ENCODE measurements at places on chromosomes 11 and 22.

GRCh38 chr11:105156231-105156630 lies 16.7 kb upstream of the CARD18 start:
- no peak for DNase-seq

DNA sequence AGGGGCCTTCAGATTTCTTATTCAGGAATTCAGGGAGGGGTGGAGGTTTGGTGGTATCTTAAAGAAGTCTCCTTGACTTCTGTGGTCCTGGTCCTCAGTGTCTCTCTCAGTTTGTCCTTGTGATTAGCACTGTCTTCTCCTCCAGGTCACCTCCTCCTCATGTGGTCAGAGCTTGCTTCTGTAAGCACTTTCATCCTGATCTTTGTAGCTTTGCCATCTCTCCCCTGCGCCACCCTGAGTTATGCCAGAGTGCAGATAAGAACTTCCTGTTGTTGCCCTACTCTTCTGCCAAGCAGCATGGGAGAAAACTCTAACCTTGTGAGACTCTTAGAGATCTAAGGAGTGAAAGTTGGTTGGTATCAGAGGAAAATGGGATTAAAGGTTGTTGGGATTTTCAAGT lies 30.9 kb downstream of the MICAL2 start:
- DNase-seq: no peak

- no peak for DNase-seq
Observed at GRCh38 chr11:29019960-29020683, 911.9 kb downstream of the METTL15 start.

DNA sequence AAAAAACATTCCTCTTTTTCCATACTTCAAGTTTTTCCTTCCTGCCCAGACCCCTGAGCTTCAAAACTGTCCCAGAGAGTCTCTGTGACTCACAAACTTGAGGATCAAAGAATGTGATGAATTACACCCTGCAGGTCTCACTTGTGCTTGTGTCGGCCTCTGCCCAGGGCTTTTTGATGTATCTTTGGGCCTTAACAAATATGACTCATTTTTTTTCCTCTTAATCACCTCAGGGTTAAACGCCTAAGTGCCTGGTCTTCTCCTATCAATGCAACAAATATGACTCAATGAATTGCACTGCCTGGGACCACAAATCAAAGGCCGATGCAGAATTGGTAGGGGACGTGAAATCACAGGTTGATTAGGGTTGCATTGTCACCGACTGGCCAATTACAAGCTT lies 267.7 kb downstream of the LARGE1 start:
- DNase-seq: peak; percentile 54

GRCh38 chr11:69044111-69045013 lies 4.4 kb upstream of the TPCN2 start:
- DNase-seq: peak; percentile 23

GRCh38 chr22:31098632-31099110 lies 8.7 kb downstream of the SELENOM start:
- DNase-seq: no peak

DNA sequence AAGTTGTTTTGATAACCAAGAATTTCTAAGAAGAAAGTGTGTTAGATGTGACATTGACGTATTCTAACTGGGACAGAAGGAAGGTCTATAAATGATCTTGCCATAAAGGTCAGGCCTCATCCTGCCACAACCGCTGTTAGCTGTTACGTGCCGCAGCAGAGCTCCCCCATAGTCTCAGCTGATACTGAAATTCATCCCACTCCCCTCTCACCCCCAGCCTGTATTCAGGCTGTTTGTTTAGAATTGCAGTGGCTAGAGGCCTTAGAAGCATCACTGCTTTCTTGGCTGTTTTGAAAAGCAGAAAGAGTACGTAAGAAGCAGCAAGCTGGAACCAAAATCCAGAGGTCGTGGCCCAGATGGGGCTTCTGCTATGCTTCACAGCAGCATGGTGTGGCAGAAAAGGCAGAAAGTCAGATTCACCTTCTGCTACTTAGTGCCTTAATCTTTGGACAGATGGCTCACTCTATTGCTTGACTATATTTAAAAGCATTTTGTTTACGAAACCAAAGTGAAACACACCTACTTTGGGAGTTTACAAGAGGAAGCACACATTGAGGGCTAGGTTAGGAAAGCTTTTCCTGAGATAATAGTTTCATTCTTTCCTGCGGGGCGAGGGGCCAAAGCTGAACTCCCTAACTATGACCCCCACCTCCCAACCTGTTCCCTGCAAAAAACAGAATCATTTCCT lies 950 bp upstream of the LAYN start:
- no peak for DNase-seq

- DNase-seq: no peak
Observed at GRCh38 chr22:19842393-19843106, 12.1 kb downstream of the GNB1L start.

- no peak for DNase-seq
Observed at GRCh38 chr11:11577251-11577855, 44.5 kb downstream of the GALNT18 start.

- DNase-seq: no peak
Observed at GRCh38 chr11:71342951-71343827, 90.8 kb upstream of the SHANK2 start.

GRCh38 chr11:70819022-70819421 lies 420.7 kb downstream of the CTTN start:
- no peak for DNase-seq

GRCh38 chr11:65151331-65151899 lies 17.1 kb upstream of the SYVN1 start:
- DNase-seq: no peak

DNA sequence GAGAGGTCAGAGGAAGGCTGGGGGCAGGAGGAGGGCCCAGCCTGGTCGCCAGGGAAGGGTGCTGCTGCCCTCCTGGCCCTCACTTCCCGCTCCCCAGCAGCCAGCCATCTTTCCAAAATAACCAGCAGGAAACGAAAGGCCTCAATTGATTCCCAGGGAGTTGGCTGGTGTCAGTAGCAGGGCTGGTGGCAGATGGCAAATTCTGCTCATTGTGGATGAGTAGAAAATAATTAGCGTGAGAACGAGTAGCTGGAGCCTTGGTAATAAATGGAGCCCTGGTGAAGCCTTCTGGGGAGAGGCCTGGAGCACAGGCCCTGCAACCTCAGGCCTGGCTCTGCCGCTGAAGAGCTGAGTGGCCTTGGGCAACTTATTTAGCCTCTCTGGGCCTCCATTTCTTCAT lies 31.3 kb downstream of the DAGLA start:
- DNase-seq: no peak

DNA sequence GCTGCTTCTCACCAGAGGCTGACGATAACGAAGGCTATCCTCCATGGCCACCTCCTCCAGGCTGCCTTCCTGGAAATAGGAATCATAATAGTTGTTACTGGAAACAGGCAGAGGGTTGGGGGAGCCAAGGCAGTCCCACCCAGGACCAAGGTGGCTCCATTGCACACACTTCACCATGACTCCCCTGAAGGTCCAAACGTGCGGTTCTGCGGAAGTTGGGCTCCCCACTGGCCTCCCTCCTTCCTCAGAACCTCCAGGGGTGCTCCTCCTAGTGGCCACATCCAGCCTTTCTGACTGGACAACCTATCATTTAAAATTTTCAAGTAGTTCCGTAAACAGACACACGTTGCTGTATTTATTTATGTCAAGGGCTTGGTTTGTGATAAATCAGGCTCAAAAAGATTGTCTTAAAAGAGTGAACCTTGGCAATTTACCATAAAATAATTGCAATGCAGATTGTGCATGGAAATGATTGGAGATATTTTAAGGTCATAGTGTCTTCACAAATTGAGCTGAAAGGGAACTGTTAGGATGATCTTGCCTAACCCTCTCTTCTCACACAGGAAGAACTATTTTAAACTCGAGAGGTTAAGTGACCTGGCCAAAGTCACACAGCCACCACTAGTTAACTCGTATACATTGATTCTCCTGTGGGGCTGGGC lies 1.4 kb upstream of the TCN2 start:
- peak; percentile 25 for DNase-seq

- no peak for DNase-seq
Observed at GRCh38 chr11:47184711-47185304, 1.4 kb downstream of the PACSIN3 start.

- no peak for DNase-seq
Observed at GRCh38 chr11:56750190-56750589, 1.7 kb upstream of the OR9G4 start.

DNA sequence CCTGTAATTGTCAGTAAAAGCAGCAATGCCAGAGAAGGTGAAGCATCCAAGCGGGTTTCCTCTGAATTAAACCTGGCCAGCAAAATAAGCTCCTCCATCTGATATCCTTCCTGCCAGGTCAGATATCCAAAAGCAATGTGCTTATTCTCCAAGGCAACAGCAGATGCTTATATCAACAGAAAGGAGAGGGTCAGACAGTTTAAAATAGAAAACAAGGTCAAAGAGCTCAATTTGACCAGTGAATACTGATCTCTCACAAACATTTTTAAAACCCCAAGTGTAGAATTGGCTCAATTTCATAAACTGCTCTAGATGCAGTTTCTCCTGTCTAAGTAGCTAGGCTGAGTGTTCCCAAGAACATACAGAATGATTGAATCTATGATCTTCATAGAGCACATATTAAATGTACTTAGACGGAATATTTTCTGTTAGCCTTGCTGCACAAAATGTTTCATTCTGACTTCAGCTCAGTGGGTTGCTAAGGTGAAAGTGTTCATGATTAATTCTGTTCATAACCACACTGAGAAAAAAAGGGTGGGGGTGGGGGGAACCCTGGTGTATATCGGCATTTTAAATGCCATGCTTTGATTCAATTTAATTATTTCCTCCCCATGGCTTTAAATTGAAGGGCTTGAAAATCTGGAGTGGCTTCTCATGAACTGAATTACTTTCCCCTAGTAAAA lies 174.2 kb upstream of the ARHGAP20 start:
- no peak for DNase-seq

GRCh38 chr22:27157666-27158370 lies 500.4 kb downstream of the MIAT start:
- no peak for DNase-seq

DNA sequence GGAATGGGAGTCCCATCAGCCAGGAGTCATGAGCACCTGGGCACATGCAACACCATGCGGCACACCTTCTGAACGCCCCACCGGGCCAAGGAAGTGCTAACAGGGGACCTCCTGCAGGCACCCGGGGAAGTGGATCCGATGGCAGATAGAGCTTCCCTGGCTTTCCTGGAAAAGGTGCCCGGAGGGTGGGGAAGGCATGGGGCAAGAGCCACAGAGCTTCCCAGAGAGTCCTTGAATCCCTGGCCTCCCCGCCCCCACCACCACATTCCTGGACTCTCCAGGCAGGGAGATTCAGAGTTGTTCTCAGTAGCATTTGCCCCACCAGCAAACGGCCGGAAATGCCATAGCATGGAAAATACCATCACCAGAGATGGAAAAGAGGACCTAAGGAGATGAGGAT lies 8.3 kb downstream of the TRIM29 start:
- peak; percentile 57 for DNase-seq

- DNase-seq: no peak
Observed at GRCh38 chr22:44892803-44893730, 116.7 kb downstream of the PHF21B start.

- DNase-seq: no peak
Observed at GRCh38 chr11:75595429-75595828, 33.4 kb downstream of the SERPINH1 start.

GRCh38 chr11:74710281-74710938 lies 20.8 kb downstream of the CHRDL2 start:
- no peak for DNase-seq

GRCh38 chr22:17797721-17798559 lies 23.7 kb upstream of the BID start:
- no peak for DNase-seq

GRCh38 chr22:35542157-35542938 lies 1.7 kb downstream of the RASD2 start:
- no peak for DNase-seq

DNA sequence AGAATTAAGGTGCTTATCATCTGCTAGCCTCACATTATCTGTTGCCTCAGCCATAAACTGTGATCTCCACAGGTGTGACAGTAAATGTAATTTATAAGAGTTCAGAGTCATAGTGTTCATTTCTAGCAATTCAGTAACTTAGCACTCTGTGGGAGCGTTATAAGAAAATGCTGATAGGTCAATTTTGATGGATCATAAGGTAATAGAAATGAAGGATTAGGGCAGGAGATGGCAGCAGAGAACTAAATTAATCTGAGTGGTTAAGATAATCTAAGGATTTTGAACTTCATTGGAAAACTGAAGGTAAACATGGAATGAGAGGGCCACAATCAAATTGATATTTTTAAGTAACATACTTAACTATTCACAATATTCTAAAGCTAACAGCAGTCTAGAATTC lies 26.5 kb upstream of the SLC22A9 start:
- no peak for DNase-seq

DNA sequence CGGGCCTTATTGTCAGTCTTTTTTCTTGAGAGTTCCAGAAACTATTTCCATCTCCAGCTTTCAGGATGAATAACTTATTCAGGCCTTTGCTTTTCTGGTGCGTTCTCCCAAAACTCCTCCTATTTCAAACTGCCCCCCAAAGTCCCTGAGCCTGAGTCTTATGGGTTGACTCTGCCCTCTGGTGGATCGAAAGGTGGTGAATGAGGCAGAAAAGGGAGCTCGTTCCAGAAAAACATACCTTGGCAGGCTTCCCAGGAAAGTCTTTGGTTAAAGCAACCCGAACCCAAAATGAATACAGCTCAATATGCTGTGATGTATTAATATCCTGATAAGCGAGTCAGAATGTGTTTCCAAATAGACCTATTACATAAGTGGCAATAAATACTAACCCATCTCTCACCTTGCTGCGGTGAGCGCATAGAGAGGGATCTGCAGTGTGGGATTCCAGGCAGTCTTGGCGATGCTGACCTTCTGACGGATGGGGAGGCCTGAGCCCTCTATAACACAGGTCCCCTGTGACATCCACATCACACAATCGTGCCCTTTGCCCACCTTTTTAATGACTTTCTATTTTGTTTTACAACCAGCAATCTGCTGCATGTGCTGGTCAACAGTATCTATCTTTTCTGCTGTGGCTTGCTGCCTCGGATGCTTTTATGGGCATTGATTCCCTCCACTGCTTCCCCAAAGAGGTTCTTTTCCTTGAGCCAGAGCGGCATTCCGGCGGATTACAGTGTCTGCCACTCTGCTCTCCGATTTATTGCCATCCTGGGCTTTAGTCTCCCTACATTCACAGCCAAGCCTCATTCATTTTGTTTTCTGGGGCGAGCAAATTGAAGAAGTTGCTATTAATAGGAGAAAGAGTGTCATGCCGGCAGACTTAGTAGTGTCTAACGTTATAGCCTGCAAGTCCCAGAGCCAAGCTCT lies 756.8 kb downstream of the NTM start:
- DNase-seq: peak; percentile 79

DNA sequence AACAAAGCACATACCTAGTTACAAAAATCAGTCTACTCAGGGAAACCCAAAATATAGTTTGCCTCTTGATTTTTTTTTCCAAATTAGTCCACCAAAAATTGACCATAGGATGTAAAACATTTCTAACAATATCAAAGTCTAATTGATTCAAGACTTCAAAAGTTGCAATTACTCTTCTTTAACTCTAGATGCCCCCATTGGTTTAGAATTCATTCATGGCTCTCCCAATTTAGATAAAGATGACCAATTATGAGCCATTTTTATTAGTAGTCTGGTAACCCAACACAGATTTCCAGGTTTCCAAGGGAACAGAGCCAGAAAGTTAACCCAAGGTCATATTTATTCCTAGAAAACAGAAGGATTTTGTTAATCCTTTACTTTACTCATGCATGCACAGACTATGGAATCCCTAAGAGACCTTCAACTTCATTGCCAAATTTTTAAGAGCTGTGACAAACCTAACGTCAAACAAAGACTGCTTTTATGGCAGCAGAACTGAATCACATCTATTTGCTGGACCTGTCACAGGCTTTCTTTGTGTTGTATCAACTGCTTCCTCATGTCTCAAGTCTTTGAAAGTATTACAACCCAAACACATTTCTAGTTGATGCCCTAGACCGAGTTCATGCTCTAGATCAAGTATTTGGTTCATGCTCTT lies 55.3 kb downstream of the C22orf42 start:
- no peak for DNase-seq

- no peak for DNase-seq
Observed at GRCh38 chr22:48920776-48921241, 906.9 kb downstream of the BRD1 start.
